ENCODE measurements at places on chromosomes 4 and X.

- DNase-seq = no peak
Measured at GRCh38 chr4:158722291-158722916, 792 bp downstream of the PPID start.

- DNase-seq = no peak
Measured at GRCh38 chr4:112855058-112855457, 194.4 kb upstream of the ANK2 start.

DNA sequence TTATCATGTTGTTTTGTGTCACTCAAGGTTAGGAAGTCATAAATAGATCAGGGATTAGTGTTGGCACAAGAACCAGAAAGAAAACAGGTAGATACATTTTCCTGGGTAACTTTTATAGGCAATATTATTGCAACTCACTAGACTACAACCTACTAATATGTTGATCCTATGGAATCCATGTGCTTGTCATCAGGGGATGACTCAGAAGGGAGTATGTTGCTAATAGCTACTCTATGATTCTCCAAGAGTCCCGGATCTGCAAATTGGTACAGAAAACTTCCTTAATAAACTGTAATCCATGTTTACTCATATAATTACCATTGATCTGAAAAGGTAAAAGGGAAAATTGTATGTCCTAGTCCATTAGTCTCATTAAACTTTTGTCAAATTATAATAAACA lies 11.7 kb upstream of the GNRHR start:
- DNase-seq = no peak

GRCh38 chrX:37830371-37830770 lies 17.0 kb downstream of the DYNLT3 start:
- no peak for DNase-seq

GRCh38 chr4:94995684-94996394 lies 238.1 kb downstream of the BMPR1B start:
- DNase-seq = no peak

GRCh38 chr4:7367864-7368277 lies 66.9 kb downstream of the PSAPL1 start:
- DNase-seq = no peak

GRCh38 chrX:39501822-39502221 lies 595.9 kb downstream of the BCOR start:
- no peak for DNase-seq

- no peak for DNase-seq
Measured at GRCh38 chr4:14568351-14568750, 433.9 kb upstream of the CPEB2 start.

GRCh38 chr4:16043642-16044498 lies 40.0 kb downstream of the PROM1 start:
- no peak for DNase-seq

DNA sequence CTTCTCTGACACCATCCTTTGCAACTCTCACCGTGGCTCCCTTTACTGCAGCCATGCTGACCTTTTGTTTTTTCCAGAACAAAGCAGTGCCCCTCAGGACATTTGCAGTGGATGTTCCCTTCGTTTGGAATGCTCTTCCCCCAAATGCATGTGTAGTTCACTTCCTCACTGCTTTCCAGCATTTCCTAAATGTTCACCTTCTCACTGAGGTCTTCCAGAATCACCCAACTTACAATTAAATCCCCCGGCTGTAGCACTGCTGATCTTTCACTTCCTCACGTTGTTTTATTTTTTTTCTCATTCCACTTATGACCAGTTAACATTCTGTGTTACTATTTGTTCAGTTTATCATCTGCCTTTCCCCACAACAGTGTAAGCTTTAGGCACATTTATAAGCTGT lies 73.1 kb downstream of the GASK1B start:
- DNase-seq = no peak

All from sciatic nerve (tissue), 2 donors.